ENCODE measurements at places on chromosomes 3 and 15.

GRCh38 chr3:160691962-160692361 is 15.0 kb downstream of the ARL14 start:
- DNase-seq: no peak

DNA sequence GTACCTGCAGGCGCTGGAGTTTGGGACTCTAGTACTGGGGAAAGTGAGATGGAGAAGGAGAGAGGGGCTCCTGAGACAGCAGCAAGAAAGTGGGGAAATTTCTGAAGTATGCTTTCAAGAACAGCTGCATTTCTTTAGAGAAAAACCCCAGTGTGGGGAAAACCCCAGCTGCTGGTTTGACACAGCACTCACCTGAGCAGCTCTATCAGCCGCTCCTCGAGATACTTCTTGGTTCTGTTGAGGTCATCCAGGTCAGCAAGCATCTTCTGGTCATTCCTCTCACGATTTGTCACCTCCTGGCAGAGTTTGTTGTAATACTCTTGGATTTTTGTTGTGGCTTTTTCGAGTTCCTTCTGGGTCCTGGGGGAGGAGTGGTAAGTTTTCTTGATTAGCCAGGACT is 18.8 kb downstream of the CXCR6 start:
- DNase-seq: no peak

- DNase-seq: no peak
Measured at GRCh38 chr3:72904163-72904562, 16.3 kb downstream of the GXYLT2 start.

DNA sequence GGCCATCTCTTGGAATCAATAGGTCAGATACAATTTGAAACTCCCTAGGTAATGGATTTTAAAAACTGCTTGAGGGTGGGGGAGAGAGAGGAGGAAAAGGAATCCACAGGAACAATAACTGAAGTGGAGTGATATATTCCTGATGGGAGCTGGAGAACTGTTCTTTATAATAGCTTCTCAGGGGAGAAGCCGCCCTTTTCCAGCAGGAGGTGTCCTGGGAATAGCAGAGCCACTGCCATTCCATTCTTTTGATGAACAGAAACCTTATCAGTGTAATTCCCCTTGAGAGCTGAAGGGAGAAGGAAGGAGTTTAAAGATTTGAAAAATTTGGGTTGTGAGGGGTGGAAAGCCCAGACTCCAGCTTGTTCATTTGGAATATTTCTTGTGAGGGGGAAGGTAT is 504.9 kb upstream of the DPH6 start:
- no peak for DNase-seq

- DNase-seq: no peak
Measured at GRCh38 chr15:35061825-35062737, 23.0 kb downstream of the NANOGP8 start.

DNA sequence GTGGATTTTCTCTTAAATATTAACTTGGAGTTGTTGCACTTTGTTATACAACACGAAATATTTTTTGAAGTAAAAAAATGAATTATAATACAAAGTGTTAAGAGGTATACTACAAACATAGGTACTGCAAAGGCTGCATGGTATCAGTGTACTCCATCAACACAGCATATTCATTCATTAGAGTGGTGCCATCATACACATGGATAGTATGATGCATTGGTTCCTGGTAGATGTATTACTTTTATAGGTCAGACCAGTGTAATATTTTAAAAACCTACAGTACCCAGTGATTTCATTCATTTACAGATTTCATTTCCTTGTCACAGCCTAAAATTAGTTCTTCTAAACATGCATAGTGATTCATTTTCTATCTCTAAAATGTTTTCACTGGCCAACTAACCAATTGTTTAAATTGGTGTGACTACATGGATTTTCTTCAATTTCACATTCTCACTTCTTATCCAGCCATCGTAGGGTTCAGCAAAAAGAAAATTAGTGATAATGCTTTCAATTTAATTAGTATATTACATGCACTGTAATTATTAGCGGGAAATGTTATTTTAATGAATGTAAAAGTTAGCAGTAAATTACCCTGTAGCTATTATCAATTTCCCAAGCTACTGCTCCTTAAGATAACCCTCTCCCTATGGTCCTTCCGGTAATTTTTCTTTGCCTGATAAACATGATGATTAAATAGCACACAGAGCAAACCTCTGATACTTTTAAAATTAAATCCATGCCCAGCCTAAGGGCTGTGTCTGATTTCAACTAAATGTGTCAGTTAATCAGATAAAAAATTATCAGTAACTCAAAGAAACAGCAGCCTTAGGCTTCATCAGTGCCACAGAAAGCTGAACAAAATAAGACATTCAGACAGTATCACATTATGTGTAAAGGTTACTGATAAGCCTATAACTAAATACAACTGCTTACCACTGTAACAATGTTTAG is 68.4 kb downstream of the DPH6 start:
- DNase-seq: no peak

DNA sequence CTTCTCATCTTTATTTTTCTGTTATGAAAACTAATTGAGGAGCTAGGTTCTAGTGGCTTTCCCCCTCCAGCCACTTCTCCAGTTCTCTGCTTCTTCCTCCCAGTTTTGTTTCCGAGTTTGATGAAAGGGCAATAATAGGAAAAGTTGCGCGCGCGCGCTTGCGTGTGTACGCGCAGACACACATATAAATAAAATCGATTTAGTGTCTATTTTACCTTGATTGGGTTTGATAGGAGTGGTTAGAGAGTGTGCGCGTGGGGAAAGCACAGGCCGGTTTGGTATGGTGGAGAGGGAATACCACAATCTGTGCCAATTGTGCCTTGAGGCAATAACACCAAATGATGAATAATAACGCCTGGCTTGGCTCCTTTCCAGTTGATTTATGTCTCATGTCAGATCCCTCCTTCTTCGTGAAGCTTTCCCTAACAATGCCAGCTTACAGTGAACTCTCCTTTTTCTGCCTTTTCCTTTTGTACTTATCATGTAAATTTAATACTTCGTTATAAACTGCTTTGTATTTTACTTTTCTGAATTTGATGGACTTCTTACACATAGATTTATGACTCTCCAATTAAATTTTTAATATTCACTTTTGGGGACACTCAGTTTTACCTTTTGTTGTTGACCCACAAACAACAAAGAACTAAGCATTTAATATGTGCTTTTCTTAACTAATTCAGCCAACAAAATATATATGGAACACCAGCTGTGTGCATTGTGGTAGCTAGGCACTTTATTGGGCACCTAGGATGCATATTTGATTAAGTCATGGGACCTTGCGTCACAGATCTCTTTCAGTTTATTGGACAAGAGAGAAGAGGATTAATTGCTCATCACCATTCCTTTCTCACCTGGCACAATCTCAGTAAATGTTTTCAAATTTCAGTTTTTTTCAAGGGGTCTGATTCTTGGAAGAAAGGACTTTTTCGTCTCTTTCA is 1.7 kb downstream of the TIPARP start:
- peak; percentile 26 for DNase-seq

DNA sequence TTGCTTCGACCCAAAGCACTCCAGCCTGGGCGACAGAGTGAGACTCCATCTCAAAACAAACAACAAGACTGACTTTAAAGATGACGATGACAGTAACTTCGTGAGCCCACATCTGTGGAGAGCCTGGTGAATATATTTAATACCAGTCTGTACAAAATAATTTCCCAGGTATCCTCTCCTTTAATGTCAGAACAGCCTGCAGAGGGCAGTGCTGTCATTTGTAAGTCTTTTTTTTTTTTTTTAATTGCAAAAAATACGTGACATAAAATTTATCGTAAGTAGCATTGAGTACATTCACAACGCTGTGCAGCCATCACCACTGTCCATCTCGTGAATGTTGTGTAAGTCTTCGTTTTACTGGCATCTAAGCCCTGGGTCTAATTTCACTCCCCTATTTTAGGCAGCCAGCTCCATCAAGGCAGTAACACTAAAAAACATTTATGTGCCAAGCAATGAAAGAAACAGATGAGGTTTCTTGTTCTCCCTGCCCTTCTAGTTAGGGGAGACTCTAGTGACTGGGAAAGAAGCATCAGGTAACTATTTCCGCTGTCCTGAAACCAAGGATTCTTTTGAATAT is 1.4 kb downstream of the HTD2 start:
- DNase-seq: peak; percentile 42

GRCh38 chr3:20215636-20216035 is 29.6 kb upstream of the SGO1 start:
- DNase-seq: no peak

DNA sequence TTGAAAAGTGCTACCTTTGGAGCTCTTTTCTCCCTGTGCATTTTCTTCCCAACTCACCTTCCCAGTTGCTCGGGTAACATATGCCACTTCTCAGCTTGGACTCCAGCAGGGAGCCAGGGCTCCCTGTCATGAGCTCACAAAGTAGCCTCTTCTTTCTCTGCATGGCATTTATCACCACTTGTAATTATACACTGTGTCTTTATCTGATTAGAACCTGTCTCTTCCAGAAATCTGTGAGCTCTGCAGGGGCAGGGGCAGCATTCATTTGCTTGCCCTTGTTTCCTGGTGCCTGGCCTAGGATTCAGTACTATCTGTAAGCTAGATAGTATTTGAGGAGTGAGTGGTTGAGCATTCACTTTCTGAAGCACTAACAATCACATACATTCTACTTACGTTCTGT is 100.9 kb downstream of the CLSTN2 start:
- DNase-seq: no peak

DNA sequence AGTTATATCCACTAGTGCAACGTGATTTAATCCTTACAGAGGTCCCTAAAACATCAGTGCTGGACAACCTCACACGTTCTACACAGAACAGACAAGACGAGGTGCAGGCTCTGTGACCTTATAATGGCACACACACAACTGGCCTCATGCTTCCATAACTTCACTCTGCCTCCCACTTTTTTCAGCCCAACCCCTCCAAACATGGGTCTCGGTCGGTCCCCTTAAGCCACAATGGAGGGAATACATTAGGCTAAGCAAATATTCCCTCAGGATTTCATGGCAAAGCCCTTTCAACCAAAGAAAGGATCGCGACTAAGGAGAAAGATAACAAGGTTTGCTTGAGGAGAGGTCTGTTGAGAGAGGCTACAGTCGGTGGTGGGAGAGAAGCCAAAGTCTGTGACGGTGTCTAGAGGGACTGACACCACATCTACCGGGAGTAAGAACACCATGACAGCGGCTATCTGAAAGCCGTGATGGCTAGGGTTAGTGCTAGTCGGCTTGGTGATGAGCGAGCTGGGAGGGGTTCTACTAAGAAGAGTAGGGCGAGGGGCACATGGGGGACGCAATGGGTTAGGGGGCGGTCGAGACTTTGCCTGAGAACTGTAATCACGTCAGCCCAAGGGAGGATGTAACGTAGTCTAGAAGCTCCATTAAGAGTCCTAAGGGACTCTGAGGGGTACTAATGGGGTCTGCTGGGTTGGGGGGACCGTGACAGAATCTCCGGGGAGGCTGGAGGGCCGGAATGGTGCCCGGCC is 1.0 kb downstream of the MYO9A start:
- no peak for DNase-seq

- no peak for DNase-seq
Measured at GRCh38 chr3:40576396-40576795, 51.6 kb downstream of the ZNF621 start.

GRCh38 chr3:106848099-106848498 is 529.1 kb upstream of the CCDC54 start:
- no peak for DNase-seq

GRCh38 chr15:52255935-52256334 is 39.7 kb downstream of the MYO5C start:
- DNase-seq: no peak
